ENCODE measurements at places on chromosomes 5 and 9. TPM values are rescaled to one million over a fixed set of nuclear protein-coding genes. Genes with fewer than 3 reads are reported as not detected.

WHRN gene
- 24.2 TPM for total RNA-seq

- DNase-seq = no peak
Observed at GRCh38 chr9:93265301-93265971, 81.5 kb downstream of the WNK2 start.

GRCh38 chr9:136658849-136659535 lies 3.7 kb upstream of the EGFL7 start:
- no peak for DNase-seq

PCAT7 gene
- not detected for total RNA-seq

SHISAL2B gene
- total RNA-seq = not detected

DNA sequence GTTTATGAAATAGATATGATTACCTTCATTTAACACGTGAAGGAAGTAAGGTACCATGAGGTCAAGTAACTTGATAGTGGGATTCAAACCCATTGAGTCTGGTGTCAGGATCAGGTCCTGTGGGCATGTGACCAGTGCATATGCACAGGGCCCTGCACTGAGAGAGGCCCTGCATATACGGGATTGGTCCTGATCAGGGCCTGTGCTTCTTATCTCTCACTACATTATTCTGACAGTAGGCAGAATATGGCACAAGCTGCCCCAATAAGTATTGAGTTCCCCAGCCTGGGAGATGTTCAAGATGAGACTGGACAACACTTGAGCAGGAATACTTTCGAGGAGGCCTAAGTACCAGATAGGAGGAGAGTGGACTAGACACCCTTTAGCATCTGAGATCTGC lies 44.0 kb downstream of the GALNT10 start:
- no peak for DNase-seq

- no peak for DNase-seq
Observed at GRCh38 chr5:122429545-122430318, 117.7 kb downstream of the SNCAIP start.

- no peak for DNase-seq
Observed at GRCh38 chr5:138833080-138833479, 42.1 kb downstream of the LRRTM2 start.

DBH gene
- total RNA-seq = 0.12 TPM

DNA sequence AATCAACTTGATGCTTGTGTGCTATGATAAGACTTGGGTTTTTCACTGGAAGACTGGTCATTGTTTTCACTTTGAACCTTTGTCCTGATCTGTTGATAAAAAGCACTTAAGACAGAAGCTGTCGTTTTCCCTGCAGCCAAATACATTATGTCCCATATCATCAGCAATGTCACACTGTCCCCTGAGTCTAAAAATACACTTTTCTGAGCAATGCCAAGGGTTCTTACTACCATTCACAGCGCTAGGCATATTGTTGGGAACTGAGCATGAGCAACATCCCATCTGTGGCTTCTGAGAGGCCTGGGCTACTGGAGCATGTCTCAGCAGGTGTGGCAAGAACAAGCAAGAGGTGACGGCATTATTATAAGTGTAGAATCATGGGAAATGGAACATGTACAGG lies 81.8 kb downstream of the SEMA6A start:
- no peak for DNase-seq

C9orf153 gene
- total RNA-seq = 0.32 TPM

DNA sequence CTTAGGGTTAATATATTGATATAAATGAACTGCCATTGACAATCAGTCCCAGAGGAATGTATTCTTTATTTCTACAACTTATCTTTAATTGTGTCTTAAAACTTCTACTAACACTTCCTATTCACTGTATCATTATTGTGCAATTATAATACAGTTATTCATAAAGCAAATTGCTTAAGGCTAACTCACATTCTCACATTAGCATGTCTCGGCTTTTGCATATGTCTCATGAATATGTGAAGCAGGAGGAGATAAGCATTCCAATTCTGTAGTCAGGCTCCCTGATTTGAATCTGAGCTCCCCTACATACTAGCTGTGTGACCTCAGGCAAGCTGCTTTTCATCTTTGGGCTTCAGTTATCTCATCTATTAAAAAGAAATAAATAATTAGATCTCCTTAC lies 45.4 kb downstream of the PLGRKT start:
- DNase-seq = no peak

- no peak for DNase-seq
Observed at GRCh38 chr9:20184541-20184940, 395.7 kb upstream of the SLC24A2 start.

NDUFB6 gene
- total RNA-seq = 19.6 TPM

GPSM1 gene
- 12.3 TPM for total RNA-seq

DNA sequence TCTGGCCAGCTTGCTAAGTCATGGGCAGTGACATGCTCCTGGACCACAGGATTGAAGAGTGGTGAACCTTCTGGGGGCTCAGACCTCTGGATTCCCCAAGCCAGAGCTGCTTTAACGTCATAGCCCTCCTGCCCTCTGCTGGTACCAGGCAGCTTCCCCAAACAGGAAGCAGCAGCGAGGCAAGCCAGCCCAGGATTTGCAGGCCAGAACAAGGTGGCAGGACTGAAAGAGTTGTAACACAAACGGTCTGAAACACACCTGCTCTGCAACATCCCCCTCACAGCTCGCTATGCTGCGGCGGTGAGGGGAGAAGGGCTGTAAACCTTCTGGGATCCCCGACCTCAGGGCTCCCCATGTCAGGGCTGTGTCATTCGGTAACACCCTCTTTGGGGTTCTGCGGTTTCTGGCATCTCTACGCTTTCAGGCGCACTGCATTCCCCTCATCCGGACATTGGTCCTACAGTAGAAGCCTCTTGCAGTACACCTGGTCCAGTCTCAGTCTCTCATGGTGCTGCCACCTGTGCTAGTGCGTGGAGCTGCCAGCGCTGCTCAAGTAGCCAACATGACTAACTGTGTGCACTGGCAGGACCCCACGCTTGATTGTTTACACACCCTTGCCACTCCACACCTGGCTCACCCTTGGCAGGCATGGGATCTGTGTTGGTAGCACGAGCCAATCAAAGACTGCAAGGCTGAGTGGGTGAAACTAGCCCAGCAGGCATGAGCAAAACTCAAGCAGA lies 893.3 kb downstream of the PTPRD start:
- DNase-seq = no peak

PCDH12 gene
- not detected for total RNA-seq

IL9 gene
- not detected for total RNA-seq

TRAF1 gene
- 167 TPM for total RNA-seq

GRCh38 chr5:178325311-178325678 lies 92.7 kb upstream of the PHYKPL start:
- no peak for DNase-seq

- DNase-seq = no peak
Observed at GRCh38 chr5:27388755-27389154, 350.4 kb upstream of the CDH9 start.

DNA sequence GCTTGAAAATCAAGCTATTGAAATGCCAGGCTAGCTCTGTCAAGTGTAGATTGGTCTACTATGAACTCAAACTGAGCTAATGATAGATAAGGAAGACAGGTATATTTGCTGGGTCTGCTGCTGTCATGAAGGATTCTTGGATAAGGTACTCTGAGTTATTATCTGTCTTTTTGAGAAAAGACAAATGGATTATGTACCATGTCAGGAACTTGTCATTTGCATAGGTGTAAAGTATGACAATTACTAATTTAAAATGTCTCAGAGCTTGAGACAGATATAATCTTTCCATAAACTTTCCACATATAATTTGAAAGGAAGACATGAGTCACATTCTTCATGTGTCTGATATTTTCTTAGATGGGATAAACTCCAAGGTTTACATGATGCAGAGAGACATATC lies 594.1 kb upstream of the PTPRD start:
- no peak for DNase-seq

DNA sequence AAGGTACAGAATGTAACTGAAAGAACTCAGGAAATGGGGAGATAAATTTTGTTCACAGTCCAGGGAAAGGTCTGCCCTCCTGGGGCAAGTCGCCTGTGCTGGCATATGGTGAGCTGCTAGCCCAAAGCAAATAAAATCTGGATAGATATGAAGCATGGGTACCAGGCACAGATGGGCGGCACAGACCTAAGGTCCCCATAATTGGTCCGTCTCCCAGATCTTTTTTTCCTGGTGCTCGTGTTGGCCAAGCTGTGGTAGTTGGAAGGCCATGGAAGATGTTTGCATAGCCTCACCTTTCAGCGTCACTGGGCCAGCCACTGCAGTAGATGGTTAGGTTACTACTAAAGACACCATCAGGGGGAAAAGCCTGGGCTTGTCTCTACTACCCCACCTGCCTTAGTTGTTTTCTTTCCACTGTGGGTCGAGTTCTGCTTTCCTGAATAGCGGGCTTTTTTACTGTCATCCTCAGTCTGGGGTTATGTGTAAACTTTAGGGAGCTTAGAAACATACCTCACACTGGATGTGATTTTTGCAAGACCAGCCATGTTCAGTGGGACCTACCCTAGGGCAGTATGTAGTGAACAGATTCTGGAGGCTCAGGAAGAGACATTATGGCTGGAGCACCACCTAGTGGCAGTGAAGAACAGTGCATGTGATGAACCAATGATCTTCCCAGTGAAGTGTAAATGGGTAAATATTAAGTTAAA lies 24.2 kb upstream of the GLRX start:
- peak; percentile 73 for DNase-seq

- DNase-seq = no peak
Observed at GRCh38 chr5:87129046-87129445, 138.6 kb upstream of the RASA1 start.

CARD6 gene
- 2.8 TPM for total RNA-seq

DNA sequence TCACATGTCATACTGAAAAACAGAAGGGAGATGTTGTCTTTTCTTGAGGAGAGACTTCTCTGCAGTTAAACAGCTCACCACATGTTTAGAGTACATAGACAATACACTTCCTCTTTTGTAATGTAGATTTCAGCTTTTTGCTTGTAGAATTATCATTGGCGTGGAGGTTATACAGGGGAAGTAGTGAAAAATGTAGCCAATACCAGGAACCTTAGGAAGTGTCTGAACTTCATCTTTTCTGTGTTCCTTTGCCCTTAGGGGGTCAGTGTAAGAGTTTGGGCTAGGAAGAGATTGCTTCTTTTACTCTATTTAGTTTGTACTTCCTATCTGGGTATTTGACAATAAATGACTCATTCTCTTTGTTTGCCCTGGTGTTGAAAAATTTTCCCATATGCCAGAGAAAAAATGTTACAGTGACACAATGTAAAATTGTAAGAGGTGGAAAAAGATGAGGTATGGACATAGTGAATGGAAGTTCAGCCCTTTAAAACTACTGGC lies 21.0 kb upstream of the CDKN2B start:
- DNase-seq = peak; percentile 45

FCHO2 gene
- total RNA-seq = 2.2 TPM

FGF18 gene
- 0.57 TPM for total RNA-seq

LECT2 gene
- not detected for total RNA-seq

CDH10 gene
- total RNA-seq = not detected

DNA sequence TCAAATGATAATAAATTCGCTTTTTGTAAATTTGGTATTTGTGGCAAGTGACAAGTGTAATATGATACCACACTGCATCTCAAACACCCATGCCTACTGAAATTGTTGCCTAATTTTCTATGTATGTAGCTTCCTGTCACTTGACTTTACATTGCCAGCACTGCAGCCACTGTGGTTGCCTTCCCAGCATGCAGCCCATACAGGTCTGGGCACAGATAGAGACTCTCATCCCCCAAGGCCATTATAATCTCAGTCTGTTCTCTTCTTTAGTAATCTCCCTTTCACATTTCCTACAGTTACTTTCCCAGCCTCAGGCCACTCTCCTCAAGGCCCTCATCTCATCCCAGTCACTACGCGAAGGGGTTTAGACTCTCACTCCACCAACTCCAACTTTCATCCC lies 1200.6 kb downstream of the PTPRD start:
- DNase-seq = no peak

GRCh38 chr5:96909003-96909402 lies 26.9 kb upstream of the LNPEP start:
- DNase-seq = no peak

GRCh38 chr9:93390953-93391515 lies 60.5 kb upstream of the FAM120A start:
- DNase-seq = no peak

TMEM252 gene
- total RNA-seq = not detected

GRCh38 chr5:124678468-124678867 lies 68.0 kb downstream of the ZNF608 start:
- DNase-seq = no peak

DNA sequence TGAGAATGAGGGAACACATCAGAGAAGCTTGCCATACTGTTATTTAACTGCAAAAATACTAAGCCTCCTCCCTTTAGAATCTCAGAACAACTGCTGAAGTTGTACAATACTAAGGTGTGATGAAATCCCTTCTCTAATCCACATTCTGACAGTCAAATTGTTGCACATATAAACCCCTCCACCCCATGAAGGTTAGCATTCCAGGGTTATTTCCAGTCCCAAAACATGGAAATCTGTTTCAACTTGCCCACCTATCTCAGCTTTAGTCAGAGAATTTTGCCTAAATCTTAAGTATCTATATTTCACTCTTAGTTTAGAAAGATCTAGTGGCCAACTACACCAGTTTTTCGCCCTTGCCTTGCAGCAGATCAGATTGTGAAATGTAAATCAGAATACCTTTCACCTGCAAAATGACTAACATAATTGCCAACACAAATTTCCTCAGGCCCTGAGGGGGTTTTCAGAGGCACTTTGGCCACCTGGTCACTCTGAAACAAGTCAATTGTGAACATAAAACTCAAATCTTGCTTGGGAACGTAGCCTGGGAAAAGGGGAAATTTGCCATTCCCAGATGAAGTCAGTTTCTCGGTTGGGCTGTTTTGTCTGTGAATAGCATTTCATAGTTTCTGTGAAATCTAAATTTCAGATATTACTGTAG lies 93.9 kb downstream of the EFNA5 start:
- no peak for DNase-seq

GRCh38 chr9:107288701-107289100 lies 5.6 kb downstream of the RAD23B start:
- DNase-seq = no peak

- no peak for DNase-seq
Observed at GRCh38 chr5:102539996-102540728, 41.4 kb upstream of the SLCO6A1 start.

GRCh38 chr9:124004593-124004992 lies 7.0 kb upstream of the LHX2 start:
- no peak for DNase-seq

- DNase-seq = no peak
Observed at GRCh38 chr5:19728571-19728970, 259.4 kb downstream of the CDH18 start.

CBY3 gene
- total RNA-seq = not detected

DNA sequence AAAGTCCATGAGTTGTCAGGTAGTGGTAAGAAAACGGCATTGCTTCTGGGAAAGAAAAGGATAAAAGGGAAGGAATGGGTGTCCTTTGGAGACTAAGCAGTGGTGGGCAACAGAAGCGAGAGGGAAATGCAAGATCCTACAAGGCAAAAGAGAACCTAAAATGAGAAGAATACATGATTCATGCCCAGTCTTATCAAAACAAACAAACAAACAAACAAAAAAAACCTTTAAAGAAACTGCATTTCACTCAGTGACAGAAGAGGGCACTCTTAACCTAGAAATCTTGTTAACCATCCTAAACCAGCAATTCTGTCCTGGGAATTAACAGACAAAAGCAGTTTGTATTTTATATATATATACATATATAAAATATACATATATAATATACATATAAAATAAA lies 88.5 kb downstream of the SUSD1 start:
- no peak for DNase-seq

NXNL2 gene
- not detected for total RNA-seq

GMCL2 gene
- total RNA-seq = not detected

DRD1 gene
- total RNA-seq = not detected

Data from CD4-positive, CD25-positive, alpha-beta regulatory T cell (primary cell).